ENCODE measurements at places on chromosomes 1 and 21.

GRCh38 chr1:12544357-12544756 is 73.7 kb downstream of the DHRS3 start:
- no peak for DNase-seq

DNA sequence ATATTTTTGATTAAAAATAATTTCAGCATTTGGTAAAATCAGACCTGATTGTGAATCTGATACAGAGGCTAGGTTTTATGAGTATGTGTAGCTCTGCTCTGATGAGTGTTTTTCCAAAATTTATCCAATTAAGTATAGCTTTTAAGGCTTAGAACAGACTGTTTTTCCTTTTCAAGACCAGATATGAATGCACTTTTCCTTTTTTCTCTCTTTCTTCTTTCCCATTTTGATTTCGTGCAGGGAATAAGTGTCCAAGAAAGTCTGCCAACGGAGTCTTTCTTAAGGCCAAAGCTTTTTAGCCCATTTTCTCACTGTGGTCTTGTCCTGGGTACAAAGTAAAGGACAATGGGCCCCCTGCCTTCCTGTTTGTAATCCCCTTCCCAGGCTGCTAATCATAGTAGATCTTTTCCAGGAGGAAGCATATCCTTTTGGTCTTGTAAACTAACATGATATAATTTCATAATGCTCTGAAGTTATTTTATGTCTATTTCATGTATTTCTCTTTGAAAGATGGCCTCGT is 2.9 kb downstream of the KIF1B start:
- no peak for DNase-seq

DNA sequence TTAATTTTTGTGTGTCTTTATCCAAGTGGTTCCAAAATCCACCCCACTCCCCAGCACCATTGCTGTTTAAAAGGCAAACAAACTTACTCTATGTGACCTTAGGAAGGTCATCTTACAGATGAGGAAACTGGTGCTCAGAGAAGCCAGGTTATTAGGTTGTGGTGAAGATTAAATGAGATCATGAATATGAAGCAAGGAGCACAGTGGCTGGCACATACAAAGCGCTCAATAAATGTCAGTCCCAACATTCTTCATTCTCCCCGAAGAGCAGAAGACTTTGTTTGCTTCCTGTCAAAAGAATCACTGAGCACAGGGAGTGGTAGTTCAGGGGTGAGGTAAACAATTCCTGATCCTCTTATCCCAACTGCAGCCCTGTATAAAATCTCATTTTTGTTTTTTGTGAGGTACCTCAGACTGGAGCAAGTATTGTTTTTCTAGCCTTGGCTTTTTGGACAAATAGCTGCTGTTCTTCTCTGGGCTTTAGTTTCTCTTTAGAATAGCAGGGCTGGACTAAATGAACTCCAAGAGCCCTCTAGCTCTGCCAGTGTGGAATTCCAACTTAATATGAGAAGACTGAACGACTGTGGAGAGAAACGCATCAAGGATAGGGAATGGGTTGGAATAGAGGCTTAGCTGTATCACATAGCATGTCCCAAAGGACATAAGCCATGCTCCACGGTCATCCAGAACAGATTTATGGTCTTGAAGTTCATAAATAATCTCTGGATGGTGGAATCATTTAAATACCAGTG is 455.3 kb upstream of the USP24 start:
- DNase-seq: no peak

GRCh38 chr1:65214340-65215027 is 66.5 kb downstream of the AK4 start:
- DNase-seq: no peak

DNA sequence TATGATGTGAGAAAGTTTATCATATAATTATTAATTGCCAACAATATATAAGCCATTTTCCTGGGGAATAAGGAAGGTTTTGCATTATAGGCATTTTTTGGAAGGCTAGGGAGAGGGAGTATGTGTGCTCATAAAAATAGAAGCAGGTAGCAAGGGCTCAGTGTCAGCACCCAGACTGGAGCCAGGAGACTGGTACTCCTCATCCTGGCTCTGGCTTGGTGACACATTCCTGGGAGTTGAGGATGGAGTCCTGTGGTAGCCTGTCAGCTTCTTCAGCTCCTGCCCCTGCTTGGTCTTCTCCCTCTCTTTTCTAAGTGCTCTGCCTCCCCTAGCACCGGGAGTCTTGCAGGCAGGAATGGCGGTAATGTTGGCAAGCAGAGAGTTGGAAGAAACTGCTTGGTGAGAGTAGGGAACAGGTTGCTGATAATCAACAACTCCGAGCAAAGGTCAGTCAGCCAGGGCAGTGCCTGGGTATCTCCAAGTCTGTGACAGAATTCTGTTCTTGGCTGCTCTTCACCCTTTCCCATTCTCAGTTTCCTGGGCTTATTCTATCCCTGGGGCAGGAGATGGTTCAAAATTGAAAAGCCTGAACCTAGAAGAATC is 23.0 kb downstream of the GIPC2 start:
- DNase-seq: no peak

- DNase-seq: no peak
Observed at GRCh38 chr1:156925154-156926010, 5.0 kb downstream of the LRRC71 start.

GRCh38 chr1:62953633-62954032 is 169.7 kb downstream of the ATG4C start:
- DNase-seq: no peak

- DNase-seq: no peak
Observed at GRCh38 chr1:26787381-26787705, 407 bp upstream of the PIGV start.

DNA sequence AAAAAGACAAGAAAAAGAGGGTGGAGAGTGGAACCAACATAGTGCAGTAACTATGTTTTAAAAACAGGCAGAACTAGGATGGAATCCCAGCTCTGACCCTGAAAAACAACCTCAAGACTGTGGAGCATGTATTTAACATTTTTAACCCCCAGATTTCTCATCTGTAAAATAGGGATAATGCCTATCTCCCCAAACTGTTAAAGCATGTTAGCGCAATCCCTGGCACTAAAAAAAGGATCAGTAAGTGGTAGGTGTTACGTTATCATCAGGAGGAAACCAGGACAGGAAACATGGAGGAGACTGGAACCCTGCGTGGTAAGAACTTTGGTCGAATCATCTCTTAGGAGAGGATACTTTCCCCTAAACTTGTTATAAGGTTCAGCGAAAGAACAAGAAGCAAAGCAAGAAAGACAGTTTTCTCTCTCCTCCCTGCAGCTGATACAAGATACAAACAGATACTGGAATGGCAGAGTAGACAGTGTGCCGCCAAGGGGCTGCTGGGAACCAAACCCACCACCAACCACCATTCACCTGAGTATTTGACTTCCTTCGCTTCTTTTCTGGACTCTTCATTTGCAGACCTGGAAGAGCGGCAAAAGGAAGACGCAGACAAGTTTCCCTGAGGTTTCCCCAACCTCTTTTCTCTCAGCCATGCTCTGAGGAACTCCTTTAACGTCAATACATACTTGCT is 991 bp downstream of the PYGO2 start:
- no peak for DNase-seq

- no peak for DNase-seq
Observed at GRCh38 chr21:33089395-33090119, 19.6 kb downstream of the OLIG1 start.

- DNase-seq: no peak
Observed at GRCh38 chr1:209899948-209900347, 38.1 kb upstream of the SYT14 start.

GRCh38 chr1:7199077-7199779 is 414.0 kb downstream of the CAMTA1 start:
- DNase-seq: no peak

DNA sequence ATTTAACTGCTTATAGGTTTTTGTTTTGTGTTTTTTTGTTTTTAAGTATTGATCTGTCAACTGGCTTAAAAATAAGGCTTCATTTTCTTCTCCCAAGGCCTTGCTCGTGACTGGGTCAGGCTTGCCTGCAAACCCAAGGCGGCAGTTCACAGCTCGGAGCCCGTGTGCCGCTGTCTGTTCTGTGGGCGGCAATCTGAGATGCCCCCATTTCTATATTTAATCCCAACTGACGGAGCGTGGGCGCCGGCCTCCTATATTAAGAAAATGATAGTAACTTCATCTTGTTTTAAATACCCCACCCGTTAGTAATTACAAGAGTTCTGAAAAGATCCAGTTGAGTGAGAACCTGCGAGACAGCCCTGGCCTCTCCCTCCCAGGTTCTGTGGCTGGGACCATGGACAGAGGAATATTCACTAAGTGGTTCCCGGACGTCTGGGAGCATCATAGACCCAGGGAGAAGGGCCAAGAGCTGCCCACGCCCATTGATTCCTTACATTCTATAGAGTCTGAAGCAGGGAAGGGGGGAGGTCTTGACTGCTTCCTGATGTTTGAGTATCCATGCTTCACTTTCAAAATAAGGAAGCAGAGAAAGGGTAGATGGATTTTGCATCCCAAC is 42.6 kb upstream of the GPR153 start:
- DNase-seq: no peak

DNA sequence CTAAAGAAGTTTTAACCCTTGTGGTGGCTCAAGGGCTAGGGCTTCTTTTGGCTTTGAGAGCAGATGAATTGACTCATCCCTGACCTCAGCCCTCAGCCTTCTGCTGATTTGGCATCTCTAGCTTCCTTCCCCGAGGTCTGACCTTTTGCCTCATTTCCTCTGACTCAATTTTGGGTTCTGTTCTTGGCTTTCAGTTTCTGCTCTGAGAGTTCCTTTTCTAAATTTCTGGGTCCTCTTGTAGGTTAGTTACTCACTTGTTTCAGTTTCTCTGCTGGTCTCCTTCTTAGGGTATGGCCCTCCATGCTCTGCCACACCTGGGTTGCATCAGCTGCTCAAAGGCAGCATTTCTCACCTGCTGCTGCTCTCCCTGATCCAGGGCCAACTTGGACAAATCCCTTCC is 19.4 kb downstream of the PDE4B start:
- no peak for DNase-seq

- no peak for DNase-seq
Observed at GRCh38 chr1:220804202-220804586, 17.5 kb downstream of the MTARC1 start.

DNA sequence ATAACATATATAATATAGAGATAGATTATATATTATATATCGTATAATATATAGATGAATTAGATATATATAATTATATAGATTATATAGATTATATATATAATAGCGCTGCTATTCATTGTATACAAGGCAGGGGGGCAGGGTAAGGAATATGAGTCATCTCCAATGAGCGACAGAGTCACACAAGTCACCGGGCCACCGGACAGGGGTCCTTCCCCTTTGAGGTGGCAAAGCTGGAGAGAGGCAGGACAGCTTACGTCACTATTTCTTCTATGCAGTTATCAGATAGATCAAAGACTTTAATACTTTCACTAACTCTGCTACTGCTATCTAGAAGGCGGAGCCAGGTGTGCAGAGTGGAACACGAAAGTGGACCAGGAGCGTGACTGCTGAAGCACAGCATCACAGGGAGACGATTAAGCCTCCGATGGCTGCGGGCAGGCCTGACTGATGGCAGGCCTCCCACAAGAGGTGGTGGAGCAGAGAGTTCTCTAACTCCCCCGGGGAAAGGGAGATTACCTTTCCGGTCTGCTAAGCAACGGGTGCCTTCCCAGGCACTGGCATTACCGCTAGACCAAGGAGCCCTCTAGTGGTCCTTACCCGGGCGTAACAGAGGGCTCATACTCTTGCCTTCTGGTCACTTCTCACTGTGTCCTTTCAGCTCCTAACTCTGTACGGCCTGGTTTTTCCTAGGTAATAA is 2154.7 kb downstream of the MRPL39 start:
- DNase-seq: no peak

DNA sequence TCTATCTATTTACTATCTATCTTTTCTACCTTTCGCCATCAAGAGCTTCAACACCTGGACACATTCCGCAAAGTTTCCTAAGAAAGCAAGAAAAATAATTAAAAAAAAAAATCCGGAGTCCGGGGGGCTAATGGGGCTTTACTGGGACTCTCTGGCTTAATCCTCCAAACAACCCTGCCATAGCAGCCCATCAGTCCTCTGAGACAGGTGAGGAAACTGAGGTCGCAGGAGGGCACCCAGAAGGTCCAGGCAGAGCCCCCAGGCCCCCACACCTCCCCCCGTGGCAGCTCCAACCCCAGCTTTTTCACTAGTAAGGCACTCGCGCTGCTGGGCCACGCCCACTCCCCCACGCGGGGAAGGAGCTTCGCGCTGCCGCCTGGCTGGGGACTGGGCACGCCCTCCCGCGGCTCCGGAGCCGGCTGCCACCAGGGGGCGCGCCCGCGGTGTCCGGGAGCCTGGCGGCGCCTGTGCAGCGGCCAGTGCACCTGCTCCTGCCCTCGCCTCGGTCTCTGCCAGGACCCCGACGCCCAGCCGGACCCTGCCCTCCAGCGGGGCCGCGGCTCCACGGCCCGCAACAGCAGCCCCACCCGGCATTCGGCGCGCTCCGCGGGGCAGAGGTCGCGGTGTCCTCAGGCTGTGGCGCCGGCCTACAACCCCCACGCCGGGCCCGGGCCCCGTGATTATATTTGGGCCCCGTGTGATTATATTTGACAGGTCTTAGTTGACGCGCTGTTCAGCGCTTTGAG is 54.1 kb upstream of the SAMD11 start:
- peak; percentile 23 for DNase-seq

DNA sequence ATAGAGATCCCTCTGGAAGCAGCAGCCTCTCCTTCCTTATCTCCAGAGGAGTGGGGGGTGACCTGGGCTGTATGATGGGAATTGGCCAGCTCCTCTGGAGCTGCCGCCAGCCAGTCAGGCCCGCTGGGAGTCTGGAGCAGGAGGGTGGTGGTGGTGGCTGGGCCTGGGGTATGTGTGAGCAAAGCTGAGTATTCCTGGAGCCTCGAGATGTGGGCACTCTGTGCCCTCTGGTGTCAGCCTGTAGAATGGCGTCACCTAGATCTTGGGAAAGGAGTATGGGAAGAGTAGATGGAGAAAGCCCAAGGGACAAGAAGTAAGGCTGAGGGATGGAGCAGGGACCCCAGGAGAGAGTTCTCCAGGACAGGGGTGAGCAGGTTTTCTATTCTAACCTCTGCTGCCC is 16.0 kb downstream of the VANGL2 start:
- no peak for DNase-seq

- no peak for DNase-seq
Observed at GRCh38 chr1:94602316-94602715, 60.8 kb upstream of the F3 start.

- no peak for DNase-seq
Observed at GRCh38 chr1:180933141-180933540, 20.4 kb downstream of the KIAA1614 start.

- no peak for DNase-seq
Observed at GRCh38 chr21:18810136-18810535, 406.6 kb upstream of the TMPRSS15 start.

DNA sequence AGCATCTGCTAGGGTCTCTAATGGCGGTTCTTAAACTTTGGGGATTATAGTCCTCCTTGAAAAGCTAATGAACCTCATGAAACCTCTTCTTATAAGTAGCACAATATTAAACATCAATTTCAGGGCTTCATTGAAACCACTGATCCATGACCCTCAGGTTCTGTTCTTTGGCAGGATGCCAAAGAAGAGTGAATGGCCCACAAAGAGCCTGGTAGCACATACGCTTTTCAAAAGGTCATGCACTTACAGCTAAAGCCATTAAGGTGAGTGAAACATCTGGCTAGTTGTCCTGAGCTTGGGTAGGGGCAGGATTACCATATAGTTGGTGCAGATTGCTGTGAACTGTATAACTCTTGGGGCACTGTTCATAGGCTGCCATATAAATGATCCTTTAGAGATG is 42.3 kb downstream of the MDM4 start:
- DNase-seq: no peak
